H54 (cell line): ENCODE measurements at places on chromosomes 6 and 20.

DNA sequence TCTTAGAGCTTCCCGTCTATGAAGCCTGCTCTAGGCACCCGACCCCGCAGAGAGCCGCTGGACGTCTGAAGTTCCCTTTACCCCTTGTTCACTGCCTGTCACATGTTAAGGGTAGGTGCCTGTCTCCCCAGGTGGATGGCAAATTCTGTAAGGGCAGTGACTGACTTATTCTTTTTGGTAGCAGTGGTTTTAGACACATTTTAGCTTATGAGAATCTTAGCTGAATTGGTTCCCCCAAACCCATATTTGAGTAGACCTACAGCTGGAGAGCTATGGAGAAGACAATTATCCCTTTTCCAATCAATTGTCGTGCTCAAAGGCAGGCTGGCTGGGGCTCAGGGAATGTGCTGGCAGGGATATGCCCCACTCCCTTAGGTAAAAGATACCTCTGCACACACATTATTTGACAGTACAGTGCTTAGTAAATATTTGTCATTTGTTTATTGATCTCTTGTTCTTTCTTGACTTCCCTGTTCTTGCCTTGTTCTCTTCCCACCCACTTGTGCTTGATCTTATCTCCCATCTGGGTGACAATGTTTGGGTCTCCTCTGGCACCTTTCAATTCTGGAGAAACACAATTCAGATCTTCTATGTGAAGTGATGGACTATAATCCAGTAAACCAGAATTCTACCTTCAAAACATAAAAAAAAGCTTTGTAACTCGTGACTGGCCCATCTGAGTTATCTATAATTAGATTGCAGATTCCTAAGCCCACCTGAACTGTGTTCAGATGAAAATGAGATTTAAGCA is 114.3 kb upstream of the SLC2A12 start:
- no peak for DNase-seq

DNA sequence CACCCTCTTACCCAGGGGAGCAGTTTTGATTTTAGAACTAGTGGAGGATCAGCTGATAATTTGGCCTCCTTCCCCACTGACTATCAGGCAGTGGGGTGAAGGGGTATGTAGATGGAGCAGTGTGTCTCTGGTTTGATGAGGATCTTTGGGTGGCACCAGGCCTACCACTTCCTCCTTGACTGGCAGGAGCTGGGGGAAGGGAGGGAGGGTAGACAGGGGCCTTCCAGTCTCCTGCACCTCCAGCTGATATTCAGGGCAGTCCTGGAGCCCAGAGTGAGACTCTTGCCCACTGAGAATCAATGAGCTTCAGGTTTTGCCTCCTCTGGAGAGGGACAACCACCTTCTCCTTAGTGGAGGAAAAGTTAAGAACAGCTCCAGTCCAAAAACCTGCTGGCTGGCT is 3.2 kb downstream of the DEF6 start:
- DNase-seq = no peak

- no peak for DNase-seq
Measured at GRCh38 chr6:152378169-152378568, 259.0 kb downstream of the SYNE1 start.

- no peak for DNase-seq
Measured at GRCh38 chr6:162377735-162378134, 349.8 kb downstream of the PRKN start.

GRCh38 chr6:111068866-111069234 is 18.5 kb upstream of the SLC16A10 start:
- DNase-seq = no peak
